Fibroblast of mammary gland (primary cell): ENCODE measurements at places on chromosomes 7 and 10.

GRCh38 chr7:79730971-79731370 is 277.5 kb upstream of the MAGI2 start:
- no peak for DNase-seq

DNA sequence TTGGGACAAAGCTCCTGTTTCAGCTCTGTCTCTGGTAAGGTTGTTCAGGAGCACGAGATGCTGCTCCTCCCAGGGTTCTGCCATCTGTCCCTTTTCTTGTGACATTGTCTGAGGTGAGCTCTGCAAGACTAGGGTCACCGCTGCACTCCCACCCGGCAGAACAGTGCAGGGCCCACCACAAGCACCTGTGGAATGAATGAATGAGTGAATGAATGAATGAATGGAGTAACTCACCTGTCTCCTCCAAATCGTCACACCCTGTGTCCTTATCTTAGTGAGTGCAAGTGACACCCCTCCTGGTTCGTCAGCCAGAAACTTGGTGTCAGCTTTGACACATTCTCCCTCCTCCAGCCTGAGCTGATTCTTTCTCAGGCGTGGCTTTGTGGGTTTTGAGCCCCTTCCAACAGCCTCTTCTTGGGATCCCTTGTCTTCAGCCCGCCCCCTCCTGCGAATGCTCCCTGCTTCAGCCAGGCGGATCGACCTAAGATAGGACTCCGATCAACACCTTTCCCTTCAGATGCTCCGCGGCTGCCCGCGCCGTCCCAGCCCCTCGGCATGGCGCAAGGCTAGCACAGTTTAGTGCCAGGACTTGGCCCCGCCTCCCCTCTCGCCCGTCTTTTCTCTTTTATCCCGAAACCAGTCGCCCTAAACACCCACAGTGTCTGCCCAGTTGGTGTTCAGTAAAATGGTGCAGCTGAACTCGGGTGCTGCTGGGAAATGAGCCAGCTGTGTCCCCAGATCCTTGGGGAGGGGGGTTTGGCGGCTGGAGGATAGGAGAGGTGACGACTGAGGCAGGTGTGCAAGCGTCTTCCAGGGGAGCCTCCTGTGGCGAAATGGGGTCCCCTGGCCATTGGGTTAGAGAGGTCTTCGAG is 89.3 kb downstream of the BEND7 start:
- DNase-seq = no peak

GRCh38 chr10:69684020-69684980 is 54.3 kb downstream of the FAM241B start:
- peak; percentile 25 for DNase-seq

DNA sequence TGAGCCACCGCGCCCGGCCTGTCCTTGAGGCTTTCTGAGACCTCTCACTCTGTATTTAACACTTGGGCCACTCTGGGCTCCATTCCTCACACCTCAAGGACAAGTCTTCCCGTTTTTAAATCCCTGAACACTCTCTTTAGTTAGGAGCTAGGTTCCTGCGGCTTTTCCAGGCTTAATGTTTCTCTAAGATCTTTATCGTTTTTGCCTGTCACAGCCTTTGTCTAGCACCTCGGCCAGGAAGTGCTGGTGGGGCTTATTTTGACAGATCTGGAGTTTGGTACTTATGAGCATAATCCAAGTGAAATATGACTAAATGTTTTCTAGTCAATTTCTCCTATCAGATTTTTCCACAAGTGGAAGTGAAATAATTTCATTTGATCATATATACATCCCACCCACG is 186.6 kb downstream of the DPY19L1 start:
- DNase-seq = no peak

- no peak for DNase-seq
Measured at GRCh38 chr7:137474540-137475026, 131.1 kb upstream of the PTN start.

- DNase-seq = peak; percentile 69
Measured at GRCh38 chr10:119657725-119658124, 6.5 kb downstream of the BAG3 start.
